T-helper 2 cell (primary cell): ENCODE measurements at places on chromosomes 12 and 14.

GRCh38 chr12:40701756-40702155 is 9.5 kb downstream of the CNTN1 start:
- DNase-seq = no peak

DNA sequence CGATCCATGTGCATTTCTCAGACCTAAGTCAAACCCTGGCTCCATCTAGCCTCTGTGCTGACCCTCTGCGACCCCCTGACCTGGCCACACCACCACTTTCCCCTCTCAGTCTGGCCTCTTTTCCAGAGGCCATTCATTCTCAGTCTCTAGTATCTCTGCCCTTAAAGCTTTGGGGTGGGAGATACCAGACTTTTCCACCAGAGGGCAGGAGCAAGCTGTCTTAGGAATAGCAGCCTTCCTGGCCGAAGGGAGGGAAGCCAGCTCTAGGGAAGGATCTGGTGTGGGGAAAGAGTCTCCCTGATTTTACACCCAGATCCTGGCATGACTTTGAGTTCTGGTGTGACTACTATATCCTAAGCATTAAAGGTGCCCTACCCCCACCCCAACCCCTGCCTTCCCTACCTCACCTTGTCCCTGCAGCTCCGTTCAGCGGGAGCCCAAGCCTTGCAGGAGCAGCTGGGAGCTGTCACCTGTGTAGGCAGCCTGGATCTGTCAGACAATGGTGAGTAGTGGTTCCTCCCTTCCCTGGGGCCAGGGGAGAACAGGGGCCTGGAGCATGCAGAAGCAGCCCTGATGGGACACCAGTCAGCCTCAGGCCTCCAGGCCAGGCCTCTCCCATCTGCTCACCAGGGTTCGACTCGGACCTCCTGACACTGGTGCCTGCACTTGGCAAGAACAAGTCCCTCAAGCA is 6.6 kb downstream of the CARMIL3 start:
- DNase-seq = no peak

DNA sequence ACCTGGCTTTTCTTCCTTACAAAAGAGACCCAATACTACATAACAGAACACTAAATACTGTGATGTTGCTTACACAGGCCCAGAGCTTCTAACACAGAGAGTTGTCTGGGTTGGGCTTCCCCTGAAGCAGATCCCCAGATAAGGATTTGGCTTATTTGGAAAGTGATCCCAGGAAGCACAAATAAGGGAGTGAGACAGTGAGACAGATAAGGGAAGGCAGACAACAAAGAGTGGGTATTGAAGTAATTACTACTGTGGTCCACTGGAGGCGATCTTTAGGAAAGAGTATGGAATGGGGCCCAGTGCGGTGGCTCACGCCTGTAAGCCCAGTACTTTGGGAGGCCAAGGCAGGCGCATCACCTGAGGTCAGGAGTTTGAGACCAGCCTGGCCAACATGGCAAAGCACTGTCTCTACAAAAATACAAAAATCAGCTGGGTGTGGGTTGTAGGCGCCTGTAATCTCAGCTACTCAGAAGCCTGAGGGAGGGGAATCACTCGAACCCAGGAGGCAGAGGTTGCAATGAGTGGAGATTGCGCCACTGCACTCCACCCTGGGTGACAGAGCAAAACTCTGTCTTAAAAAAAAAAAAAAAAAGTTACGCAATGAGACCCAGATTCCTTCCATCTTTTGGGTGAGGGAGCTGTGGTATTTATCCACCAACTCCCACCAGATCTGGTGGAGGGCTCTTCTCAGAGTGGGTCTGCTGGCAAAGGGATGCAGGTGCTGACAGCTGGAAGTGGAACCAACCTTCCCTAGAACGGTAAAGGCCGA is 10.2 kb upstream of the C12orf43 start:
- no peak for DNase-seq

- DNase-seq = no peak
These were observed 26.2 kb downstream of the PLXNC1 start for GRCh38 chr12:94174576-94174975.

DNA sequence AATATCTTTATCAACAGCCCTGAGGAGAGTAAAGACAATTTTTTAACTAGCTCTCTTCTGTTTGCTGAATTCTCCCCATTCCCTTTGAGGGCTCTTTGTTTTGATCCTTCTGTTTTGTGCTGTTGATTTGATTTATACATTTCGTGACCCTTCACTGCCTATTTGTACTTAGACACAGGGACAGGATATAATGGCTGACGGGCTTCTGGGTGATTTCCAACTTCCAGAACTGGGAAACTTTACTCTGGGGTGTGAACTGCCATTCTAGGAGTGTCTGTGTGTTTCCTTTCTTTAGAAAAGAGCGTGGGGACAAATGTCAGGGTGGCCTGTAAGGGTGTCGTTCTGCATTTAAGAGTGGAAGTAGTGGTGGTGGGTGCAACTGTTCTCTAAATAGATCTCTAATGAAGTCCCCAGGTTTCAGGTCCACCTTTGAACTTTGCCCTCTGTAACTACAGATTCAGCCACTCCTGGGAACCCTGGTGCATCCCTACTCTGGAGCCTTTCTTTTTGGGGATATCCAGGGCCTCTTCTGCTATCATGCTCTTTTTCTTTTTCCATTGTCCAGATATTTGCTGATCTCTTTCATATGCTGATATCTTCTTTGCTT is 22.3 kb upstream of the SSPN start:
- DNase-seq = no peak

DNA sequence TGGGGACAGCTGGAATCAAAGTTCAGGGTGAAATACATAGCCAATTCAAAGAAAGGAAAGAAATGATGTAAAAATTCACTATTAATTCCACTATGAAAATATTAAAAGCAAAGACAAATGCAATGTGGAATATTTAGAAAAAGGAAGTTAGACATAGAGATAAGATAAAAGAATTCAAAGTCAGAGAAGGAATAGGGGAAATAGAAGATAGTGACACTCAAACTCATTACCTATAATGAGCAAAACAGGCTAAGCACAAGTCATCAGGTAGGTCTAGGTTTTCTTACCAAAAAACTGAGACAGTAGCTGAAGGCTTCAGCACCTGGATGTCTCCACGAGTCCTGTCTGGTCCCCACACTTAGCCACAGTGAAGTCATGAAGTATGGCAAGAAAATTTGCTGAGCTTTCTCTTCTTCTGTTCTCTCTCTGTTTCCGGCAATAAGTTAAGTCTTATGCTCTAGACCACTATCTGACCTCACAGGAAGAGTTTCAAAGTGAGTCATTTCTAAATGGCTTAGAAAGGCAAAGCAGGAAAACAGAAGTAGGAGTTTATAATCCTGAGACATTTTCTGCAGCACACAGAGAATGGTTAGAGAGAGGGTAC is at the start of gene C3AR1:
C3AR1 (minus strand) TSS at position 369 of the 604 bp plus-strand sequence. CDS start 6,174 bp downstream, outside the sequence.
- no peak for DNase-seq

- no peak for DNase-seq
These were observed 68.2 kb upstream of the WSCD2 start for GRCh38 chr12:108060903-108061302.

DNA sequence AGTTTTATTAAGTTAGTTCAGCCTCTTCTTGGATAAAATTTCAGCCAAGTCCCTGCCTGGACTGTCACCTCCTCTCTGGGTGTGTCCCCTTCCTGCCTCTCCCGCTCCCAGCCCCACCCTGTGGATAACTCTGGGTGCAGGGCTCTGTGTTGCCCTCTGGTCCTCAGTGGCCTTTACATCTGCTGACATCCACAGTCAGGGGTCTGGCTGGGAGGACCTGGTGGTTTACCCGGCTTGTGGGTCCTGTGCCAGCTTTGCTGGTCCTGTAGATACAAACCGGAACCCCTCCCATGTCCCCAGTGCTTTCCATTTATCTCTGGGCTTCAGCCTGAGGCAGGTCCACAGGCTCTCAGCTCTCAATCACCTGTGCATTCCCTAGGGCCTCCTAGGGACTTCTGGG is 28.9 kb upstream of the PLEKHG3 start:
- DNase-seq = no peak
